ENCODE measurements at places on chromosomes 2 and 18.

DNA sequence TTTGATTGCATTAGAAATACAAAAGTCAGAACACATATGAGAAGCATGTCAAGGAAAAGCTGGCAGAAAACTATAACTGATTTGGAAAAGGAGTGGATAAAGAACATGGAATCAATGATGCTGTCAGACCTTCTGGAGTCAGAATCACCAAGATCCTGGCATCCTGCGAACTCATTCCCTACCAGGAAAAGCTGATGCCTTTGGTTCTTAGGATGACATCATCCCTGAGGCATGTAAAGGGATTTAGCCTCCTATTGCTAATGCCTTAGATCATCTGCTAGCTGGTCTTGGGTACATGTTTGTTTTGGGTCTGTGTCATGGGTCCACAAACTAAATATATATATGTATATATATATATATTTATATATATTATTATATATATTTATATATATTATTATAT lies 680.7 kb downstream of the EPHA4 start:
- DNase-seq: no peak

DNA sequence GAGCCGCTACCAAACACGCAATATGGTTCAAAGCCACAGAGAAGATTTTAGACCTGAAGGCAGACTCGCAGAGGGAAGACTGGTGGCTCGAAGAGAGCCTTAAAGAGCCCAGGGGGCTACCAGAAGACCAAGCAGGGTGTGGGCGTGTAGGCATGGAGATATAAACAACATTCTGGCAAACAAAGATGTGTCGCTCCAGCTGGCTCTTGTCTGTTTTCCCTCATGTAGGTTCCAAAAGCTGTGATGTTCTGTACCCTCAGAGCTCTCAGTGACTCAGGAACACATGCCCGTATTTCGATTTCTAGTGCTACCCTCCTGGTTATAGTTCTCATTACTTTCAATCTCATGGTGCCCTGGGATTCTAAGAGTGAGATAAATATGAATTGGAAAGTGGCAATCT lies 44.5 kb downstream of the DOCK10 start:
- no peak for DNase-seq

DNA sequence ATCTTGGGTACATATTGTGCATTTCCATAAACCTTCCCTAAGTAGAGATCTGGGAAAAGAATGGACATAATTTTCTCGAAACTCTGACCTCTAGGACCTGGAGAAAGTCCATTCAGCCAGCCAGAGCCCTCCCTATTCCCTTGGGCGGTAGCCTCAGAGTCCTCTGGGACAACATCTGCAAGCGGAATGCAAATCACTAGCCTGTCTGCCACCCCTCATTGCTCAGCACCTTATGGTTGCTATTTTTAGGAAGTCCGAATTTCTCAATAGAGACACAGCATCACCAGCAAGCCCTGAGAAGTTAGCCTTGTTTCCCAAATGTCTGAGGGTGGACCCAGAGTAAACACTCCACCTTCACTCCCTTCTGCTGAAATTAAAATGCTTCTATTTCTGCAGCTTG lies 17.6 kb upstream of the CD28 start:
- no peak for DNase-seq

DNA sequence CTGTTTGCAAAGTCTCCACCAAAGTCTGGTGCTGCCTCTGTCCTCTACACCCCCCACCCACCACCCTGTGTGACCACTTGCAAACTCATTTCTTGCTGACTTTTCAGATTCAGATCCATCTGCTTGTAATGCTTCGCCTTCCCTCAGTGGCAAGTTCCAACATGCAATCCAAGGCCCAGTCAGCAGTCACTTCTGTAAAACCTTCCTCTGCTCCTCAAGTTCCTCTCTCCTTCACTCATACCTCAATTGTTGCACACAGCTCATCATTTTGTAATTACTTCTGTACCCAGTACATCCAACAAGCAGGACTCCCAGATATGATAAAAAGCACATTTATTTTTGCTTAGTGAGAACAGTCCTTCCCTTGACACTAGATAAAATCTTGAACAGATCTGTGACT lies 6.5 kb upstream of the LOXHD1 start:
- no peak for DNase-seq

DNA sequence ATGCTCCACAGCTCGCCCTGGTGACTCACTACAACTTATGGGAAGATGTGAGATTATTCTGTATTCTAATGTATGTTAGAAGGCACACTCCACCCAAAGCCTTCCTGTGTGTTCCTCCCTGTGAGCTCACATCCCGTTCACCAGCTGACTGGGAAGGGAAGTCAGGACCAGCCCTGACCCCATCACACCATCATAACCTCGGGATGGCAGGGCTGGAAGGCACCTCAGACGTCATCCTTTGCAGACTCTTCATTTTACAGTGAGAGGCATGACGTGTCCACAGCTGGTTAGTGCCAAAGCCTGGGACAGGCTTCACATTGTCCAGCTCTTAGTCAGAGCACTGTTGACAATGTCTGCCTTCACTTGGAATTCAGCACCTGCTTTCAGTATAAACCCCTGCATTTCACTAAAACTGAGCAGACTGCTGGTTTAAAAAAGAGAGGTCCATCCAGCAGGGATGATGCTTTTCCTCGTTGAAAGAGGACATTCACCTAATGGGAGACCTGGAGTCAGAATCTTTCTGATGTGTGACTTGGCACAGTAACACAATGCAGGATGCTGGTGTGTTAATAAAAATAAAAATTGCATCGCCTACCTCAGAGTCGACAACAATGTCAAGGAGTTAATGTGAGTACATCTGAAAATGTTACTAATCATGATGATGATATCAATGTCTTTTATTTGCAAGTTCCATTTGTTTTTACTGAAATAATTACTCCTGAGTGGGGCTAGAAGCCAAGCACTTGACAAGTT lies 418.0 kb upstream of the TNP1 start:
- no peak for DNase-seq

DNA sequence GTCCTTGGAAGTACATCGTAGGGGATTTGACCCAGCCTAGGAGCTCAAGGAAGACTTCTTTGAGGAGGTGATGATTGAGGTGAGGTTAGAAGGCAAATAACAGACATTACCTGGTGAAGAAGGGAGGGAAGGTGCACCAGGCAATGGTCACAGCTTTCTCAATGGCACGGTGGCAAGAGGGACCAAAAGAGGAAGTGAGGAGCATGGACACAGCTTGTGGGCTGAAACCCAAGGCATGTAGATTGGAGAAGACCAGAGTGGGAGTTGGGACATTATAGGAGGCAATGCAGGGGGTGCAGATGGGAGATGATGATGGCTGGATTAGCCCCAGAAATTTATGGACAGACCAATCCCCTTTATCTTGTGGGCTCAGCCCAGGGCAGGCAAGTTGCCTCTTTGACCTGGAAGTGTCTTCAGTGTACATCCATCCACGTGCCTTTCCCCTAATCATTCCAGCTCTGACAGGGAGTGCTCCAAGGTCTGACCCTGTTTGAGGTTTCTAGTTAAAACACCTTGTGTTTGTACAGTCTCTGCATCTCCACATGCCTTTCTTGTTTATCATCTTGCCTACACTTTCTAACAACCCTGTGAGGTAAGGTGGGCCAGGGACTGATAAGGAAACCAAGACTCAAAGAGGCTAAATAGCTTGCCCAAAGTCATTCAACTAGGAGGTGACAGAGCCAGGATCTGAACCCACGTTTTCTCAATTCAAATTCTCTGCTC lies 59.1 kb downstream of the NRP2 start:
- no peak for DNase-seq

- DNase-seq: no peak
Measured at GRCh38 chr18:74742573-74743243, 145.0 kb downstream of the ZNF407 start.

GRCh38 chr2:238267884-238268680 lies 20.3 kb downstream of the PER2 start:
- no peak for DNase-seq

DNA sequence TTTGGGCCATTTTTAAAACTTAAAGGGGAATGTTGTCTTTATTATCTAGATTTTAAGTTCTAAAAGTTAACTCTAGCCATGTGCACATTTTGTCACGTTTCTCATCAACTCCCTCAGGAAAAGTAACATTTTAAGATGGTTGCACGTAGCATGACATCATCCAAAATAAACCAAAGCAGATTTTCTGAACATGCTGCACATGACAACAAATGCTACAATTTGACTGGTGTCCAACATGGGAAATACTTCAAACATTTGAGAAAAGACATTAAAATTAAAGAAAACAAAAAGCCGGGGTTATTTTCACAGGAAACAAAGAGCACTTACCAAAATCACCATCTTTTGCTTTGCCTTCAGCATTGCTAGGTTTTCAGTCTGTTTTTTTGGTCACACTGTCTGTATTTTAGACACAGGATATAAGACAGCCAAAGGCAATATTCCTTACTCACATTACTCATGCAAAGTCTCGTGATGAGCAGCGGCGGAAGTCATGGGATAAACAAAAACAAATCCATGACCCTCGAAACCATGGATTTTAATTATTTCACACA lies 51.3 kb upstream of the RND3 start:
- no peak for DNase-seq

GRCh38 chr2:27715318-27716210 lies 51.9 kb downstream of the SLC4A1AP start:
- no peak for DNase-seq

DNA sequence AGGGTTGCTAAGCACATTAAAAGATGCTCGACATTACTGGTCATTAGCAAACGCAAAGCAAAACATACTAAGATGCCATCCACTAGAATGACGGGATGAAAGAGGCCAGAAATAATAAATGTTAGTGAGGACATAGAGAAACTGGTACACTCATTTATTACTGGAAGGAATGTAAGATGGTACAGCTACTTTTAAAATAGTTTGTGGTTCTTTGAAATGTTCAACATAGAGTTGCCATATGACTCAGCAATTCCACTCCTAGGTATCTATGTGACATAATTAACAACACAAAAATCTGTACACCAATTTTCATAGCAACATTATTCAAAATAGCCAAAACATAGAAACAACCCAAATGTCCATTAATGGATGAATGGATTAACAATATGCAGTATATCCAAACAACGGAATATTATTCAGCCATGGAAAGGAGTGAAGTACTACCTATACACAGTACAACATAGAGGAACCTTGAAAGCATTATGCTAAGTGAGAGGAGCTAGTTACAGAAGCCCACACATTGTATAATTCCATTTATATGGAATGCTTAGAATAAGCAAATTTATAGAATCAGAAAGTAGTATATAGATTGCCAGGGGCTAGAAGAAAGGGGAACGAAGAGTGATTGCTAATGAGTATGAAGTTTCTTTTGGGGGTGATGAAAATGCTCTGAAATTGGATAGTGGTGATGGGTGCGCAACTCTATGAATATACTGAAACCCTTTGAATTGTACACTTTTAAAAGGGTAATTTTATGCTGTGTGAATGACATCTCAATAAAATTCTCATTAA lies 61.9 kb upstream of the IL1R1 start:
- DNase-seq: no peak

- no peak for DNase-seq
Measured at GRCh38 chr2:207423886-207424285, 105.9 kb upstream of the CREB1 start.

DNA sequence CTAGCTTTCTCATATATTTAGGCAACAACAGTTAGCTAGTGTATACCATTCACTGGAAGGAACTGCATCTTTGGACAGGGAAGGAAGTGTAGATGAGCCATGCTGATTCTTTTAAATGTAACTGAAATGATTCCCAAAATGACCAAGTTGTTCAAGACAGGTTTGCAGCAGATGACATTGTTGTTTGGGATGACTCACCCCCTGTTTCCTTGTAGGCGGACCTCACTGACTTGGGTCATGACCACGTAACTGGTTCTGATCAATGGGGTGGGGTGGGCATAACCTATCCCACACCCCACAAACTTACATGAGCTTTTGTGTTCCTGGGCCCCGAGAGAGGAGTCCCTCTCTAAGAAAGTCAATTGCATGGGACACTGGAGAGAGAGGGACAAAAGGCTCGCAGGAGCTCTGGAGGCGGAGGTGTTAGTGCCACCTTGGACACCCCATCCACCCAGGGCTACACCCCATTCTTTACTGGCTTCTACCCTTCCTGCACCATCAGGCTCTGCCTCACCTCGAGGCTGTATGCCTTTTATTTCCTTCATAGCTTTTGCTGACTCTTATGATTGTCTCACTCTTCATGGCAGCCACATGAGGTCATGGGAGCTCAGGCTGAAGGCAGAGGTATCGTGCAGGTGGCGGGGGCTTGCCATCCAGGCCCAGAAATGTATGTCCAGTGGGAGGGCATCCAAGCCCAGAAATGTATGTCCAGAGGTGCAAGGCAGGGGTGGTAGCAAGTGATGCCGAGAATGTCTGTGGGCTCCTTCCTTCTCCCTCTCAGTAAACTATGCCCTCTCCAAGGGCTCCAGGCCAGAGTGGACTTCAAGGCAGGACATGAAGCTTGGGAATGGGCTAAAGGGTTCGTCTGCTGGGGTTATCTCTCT lies 108.0 kb downstream of the TWIST2 start:
- no peak for DNase-seq

GRCh38 chr2:129821445-129821844 lies 158.0 kb upstream of the RAB6C start:
- DNase-seq: no peak

GRCh38 chr18:48826806-48827205 lies 124.0 kb downstream of the SMAD7 start:
- DNase-seq: no peak

DNA sequence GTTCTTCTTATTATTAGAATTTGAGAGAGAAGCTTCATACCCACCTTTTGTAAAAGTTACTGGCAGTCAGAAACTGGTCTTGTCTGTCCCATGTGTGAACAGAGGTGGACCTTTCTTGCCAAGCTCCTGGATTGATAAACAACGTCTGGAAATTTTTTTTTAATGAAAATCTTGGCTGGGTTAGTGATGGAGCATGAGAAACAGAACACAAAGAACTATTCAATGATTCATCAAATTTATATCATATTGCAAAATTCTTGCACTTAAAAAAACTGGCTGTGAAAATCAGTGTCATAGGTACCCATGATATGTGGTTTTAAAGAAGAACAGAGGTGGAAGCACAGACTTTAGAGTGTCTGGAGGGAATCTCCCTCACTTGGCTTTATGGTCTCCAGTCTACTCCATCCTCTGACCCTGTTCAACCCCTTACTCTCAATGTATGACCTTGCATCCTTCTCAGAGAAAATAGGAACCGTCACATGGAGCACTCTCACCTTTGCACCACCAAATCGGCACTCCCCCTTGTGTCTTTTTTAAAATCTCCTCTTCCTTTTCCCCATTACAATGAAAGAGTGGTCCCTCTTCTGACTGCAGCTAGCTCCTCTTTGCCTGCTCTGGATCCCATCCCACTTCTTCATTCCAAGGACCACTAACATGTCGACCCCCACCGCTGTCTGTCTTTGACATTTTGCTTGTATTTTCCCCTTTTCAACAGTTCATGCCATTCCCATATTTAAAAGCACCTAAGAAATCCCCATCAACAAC lies 58.2 kb downstream of the COPS8 start:
- DNase-seq: no peak

All from NCI-H1436 (cell line).